ENCODE measurements at places on chromosomes 6 and 20. TPM values are rescaled to one million over a fixed set of nuclear protein-coding genes. Genes with fewer than 3 reads are reported as not detected.
A peak's percentile ranks its signal among the peaks of the same experiment; 100 is the strongest.

PTCRA gene
- total RNA-seq = not detected

CCR6 gene
- not detected for total RNA-seq

- H3K27me3 ChIP-seq = no peaks in the 10 kb centered on the region
- DNase-seq = no peak
- peaks cover 23% of the 10 kb centered on the region for H3K36me3 ChIP-seq
- peak overlapping the region; percentile 98 for H3K27ac ChIP-seq
- peak overlapping the region; percentile 99 for H3K4me3 ChIP-seq
These were observed 479 bp downstream of the SLC39A7 start for GRCh38 chr6:33201147-33201545.

CCN2 gene
- total RNA-seq = 24.2 TPM

All from neural crest cell (in vitro differentiated cells).